A673 (cell line): ENCODE measurements at places on chromosomes 11 and 22.

GRCh38 chr22:42035256-42035655, 35.4 kb downstream of the NAGA start:
- no peak for DNase-seq

DNA sequence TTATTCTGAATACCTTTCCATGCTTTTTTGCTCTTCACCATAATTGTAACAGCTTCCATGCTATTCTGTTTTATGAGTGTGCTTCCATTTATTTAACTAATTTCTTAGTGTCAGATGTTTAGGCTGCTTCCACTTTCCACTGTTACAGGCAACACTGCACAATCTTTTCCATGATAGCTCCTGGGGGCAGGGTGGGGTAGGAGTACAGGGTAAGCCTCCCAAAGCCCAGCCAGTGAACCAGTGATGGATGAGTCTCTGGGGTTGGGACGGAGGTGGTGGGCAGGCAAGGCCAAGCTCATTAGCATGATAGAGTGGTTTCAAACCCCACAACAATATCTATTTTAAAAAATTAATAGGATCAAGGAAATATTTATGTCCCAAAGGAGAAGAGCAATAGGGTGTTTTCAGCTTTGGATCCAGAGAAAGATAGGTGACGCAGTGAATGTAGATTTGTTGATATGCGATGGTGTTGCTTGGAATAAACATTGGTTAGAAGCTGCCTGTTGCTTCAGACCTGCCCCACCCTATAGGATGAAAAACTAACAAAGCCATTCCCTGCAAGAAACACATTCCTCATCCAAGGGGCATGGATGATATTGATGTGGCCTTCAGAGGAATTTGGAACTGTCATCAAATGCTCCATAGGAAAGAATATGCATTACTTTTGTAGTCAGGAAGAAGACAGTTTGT, 17.1 kb upstream of the ELF5 start:
- DNase-seq: no peak

DNA sequence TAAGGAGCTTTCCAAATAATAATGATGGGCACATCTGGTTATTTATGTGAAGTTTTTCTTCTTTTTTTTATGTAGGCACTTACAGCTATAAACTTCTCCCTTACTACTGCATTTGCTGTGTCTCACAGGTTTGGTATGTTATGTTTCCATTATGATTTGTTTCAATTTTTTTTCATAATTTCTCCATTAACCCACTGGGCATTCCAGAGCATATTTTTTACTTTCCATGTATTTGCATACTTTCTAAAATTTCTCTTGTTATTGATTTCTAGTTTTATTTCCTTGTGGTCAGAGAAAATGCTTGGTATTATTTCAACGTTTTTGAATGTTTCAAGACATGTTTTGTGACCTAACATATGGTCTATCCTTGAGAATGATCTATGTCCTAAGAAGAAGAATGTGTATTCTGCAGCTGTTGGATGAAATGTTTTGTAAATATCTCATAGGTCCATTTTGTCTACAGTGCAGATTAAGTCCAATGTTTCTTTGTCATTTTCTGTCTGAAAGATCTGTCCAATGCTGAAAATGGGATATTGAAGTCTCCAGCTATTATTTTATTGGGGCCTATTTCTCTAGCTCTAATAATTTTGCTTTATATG, 362.1 kb downstream of the DDX10 start:
- DNase-seq: no peak

GRCh38 chr11:134464981-134465730, 53.1 kb upstream of the B3GAT1 start:
- no peak for DNase-seq
